Right ventricle myocardium inferior (tissue), 1 donor: ENCODE measurements at places on chromosomes 16 and 17. TPM values are rescaled to one million over a fixed set of nuclear protein-coding genes. Genes with fewer than 3 reads are reported as not detected.

- DNase-seq: peak; percentile 89
Observed at GRCh38 chr17:35244341-35245195, 1.7 kb downstream of the SLFN5 start.

GRCh38 chr17:36151891-36152638, 24.4 kb downstream of the TBC1D3B start:
- DNase-seq: no peak

DNA sequence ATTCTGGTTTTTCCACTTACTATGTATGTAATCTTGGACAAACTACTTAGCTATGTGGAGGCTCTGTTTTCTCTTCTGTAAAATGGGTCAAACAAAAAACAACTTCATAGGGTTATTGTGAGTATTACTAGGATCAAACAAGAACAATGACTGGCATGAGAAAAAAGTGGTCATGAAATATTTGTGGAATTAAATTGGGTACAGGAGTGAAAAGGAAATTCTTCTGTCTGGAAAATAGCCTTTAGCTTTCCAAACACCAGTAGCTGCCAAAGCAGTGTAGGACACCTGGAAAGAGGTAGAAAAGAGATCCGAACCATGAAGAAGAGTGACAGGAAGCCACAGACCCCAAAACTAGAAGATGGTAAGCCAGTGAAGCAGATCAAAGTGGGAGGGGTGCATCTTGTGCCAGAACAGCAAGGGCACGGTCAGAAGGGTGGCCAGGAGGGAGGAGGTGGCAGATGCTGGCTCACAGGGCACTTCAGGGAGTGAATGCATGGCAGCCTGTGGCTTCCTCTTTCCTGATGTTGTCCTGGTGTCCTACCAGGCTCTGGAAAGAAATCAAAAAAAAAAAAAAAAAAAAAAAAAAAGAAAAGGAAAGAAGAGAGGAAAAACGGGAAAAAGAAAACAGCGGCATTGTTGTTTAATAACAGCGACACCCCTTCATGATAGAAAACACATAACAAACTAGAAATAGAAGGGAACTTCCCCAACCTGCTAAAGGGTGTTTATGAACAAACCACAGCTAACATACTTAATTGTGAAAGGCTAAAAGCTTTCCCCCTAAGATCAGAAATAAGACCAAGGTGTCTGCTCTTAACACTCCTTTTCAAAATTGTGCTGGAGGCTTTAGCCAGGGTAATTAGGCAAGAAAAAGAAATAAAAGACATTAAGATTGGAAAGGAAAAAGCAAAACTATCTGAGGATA, 67.9 kb downstream of the PCTP start:
- DNase-seq: no peak

Gene TBC1D3C
- total RNA-seq: not detected
